ENCODE measurements at places on chromosomes 3 and 15. TPM values are rescaled to one million over a fixed set of nuclear protein-coding genes. Genes with fewer than 3 reads are reported as not detected.

Gene REC114
- 0.12 TPM for polyA plus RNA-seq

Gene CPNE9
- 6.0 TPM for polyA plus RNA-seq

Gene LRRK1
- 1.2 TPM for polyA plus RNA-seq

Gene NMD3
- 12.1 TPM for polyA plus RNA-seq

Gene COPS2
- 7.8 TPM for polyA plus RNA-seq

Gene FOXL2NB
- 12.8 TPM for polyA plus RNA-seq

Gene OR4M2
- not detected for polyA plus RNA-seq

Gene HCN4
- 4.1 TPM for polyA plus RNA-seq

Gene GOLGA8N
- polyA plus RNA-seq = 0.54 TPM

Gene PLSCR2
- not detected for polyA plus RNA-seq

Gene PRKCD
- 23.9 TPM for polyA plus RNA-seq

Gene CCR3
- polyA plus RNA-seq = not detected

Gene GPR149
- polyA plus RNA-seq = not detected

Gene SENP5
- polyA plus RNA-seq = 4.8 TPM

Gene SETMAR
- 16.1 TPM for polyA plus RNA-seq

Gene WWTR1
- 19.2 TPM for polyA plus RNA-seq

Gene SMCO1
- not detected for polyA plus RNA-seq
